Activated naive CD4-positive, alpha-beta T cell treated with anti-CD3 and anti-CD28 coated beads for 36 hours (primary cell): ENCODE measurements at places on chromosomes 6 and 20. TPM values are rescaled to one million over a fixed set of nuclear protein-coding genes. Genes with fewer than 3 reads are reported as not detected.
A peak's percentile ranks its signal among the peaks of the same experiment; 100 is the strongest.

- DNase-seq, result no peak
Observed at GRCh38 chr6:17845598-17845997, 138.9 kb upstream of the NUP153 start.

- DNase-seq, result no peak
Observed at GRCh38 chr6:43128926-43129325, 42.1 kb upstream of the SRF start.

- no peak for DNase-seq
Observed at GRCh38 chr20:15364781-15365180, 1027.4 kb upstream of the FLRT3 start.

ISM1 gene
- 0.29 TPM for total RNA-seq

- DNase-seq, result no peak
Observed at GRCh38 chr6:49607391-49607982, 29.2 kb downstream of the RHAG start.

GRCh38 chr20:10696650-10697049, 22.9 kb upstream of the JAG1 start:
- DNase-seq, result peak; percentile 19

DNA sequence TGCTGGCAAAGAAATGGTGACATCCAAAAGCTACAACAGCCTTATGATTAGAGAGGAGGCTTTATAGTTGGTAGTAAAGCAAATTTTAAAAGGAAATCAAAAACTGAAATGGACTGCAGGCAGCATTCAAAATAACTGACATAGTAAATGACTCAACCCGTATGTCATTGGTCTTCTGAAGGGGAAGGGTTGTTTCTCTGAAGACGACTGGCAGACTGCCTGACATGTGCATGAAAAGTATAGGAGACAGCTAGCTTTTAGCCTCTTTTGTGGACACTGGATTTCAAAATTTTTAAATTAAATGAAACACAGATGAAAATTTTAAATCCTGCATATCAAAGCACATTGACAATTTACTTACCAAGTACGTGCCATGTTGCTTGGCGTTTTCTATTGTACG, 90.7 kb downstream of the TRMT6 start:
- DNase-seq, result no peak

DNA sequence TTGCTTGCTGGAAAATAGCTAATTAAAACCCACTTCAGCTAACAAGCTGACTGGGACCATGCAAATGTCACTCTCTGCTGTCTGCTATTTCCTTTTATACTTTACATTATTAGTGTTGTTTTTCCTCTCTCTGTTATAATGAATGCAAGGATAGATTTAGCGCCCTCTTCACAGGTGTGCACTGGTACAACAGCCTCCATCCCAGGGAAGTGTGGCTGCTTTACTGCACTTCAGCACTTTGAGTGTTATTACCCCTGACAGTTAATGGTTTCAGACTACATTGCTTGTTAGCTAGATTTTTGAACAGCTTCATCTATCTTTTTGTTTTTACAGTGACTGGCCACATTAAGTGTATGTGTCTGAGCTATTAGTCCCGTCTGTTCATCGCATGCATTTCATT, 405.7 kb downstream of the RNF144B start:
- no peak for DNase-seq

NHLRC1 gene
- 0.25 TPM for total RNA-seq

GRCh38 chr20:57526087-57526884, 1.3 kb upstream of the CTCFL start:
- peak; percentile 29 for DNase-seq

DNA sequence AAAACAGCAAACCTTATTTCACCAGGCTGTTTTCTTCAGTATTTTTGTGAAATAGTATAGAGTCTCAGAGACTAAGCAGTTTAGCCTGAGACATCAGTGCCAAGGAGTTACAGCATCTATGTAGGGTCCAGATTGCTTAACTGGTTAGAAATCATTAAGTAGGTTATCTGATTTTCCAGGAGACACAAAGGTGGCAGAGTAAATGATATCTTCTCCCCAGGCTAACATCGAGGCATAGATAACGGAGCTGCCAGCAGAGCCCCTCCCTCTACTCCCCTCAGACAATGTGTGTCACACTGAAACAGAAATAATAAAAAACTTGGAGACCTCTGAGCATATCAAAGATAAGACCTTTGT, 473.0 kb upstream of the CITED2 start:
- no peak for DNase-seq

GRCh38 chr20:57809661-57810172, 99.9 kb upstream of the PMEPA1 start:
- DNase-seq, result no peak

FAM110A gene
- 16.2 TPM for total RNA-seq

SLC22A16 gene
- total RNA-seq, result not detected

DNA sequence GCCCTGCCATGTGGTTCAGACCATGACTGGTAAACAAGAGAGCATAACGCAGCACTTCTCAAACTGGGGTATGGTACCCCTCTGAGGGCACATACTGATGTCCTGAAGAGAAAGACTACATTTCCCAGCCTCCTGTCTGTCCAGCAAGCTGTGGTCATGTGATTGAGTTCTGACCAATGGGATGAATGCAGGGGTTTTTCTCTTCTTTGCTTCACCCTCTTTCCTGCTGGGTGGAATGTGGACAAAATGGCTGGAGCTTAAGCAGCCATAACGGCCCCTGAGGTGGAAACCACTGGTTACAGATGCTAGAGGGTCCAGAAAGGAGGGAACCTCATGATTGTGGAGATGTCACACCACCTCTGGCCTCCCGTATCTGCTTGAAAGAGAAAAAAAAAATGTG, 19.4 kb upstream of the KCNB1 start:
- DNase-seq, result no peak

TAAR6 gene
- not detected for total RNA-seq

DNA sequence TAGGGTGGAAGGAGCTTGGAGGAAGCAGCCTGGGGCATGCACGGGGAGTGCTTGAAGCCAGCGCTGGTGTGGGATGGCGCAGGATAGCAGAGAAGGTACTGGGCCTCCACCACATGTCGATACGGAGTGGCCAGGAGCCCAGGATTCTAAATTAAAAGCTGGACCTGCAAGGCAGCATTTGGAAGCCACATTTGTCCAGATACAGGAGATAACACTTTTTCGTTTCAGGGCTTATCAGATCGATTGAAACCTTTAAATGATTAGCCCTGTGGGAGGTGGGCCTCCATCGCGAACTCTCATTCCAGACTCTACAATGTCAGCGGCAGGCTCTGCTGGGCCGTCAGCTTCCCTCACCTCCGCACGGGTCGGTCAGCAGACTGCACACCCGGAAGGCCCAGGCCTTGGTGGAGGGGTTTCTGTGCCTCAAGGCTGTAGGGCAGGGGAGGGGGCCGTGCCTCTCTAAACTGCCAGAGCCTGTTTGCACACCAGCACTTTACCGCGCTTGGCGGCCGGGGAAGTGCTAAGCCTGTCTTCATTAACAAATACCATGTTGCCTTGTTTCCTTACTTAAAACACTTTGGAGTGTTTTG, 17.9 kb downstream of the EDN3 start:
- no peak for DNase-seq

DNA sequence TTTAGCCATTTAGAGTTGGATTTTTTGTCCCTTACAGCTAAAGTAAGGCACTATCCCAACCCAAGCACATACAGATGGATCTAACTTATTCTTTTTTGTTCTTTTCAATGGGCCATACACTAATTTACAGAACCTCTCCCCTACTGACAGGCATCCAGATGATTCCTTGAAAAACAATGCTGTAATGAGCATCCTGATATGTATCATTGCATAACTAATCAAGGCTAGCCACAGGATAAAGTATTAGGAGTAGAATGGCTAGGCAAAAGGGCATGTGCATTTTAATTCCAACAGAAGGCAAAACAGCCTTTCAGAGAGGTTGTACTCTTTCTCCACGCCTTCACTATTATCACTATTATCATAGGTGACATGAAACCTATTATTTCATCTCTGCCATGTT, 54.1 kb downstream of the ELOVL5 start:
- no peak for DNase-seq

PLAGL1 gene
- total RNA-seq, result 11.7 TPM

DNA sequence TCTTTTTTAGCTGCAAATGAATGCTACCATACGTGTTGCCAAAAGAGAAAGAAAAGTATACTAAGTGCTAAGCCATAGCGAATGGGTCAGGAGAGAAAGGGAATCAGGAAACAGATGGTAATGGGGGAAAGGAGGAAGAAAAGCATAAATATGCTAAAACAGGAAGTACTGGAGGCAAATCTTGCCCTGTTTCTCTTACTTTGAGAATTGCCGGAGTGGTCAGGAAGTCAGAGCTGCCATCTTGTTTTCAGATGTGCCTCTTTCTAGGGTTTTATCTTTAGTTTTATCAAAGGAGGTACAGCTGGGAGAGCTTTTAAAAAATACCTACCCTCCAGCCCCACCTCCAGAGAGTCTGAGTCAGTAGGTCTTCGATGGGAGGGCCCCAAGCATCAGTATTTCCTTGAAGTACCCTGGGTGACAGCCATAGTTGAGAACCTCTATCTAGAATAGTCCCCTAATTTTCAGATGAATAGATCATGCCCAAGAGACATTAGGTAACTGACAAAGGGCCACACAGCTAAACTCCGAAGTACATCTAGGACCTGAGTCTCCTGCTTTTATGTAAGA, 193.3 kb downstream of the CLIC5 start:
- peak; percentile 59 for DNase-seq

- no peak for DNase-seq
Observed at GRCh38 chr6:22367346-22367745, 70.5 kb upstream of the PRL start.
